ENCODE measurements at places on chromosomes 2 and 18.

- DNase-seq: no peak
Measured at GRCh38 chr2:169771612-169772011, 27.1 kb upstream of the SSB start.

DNA sequence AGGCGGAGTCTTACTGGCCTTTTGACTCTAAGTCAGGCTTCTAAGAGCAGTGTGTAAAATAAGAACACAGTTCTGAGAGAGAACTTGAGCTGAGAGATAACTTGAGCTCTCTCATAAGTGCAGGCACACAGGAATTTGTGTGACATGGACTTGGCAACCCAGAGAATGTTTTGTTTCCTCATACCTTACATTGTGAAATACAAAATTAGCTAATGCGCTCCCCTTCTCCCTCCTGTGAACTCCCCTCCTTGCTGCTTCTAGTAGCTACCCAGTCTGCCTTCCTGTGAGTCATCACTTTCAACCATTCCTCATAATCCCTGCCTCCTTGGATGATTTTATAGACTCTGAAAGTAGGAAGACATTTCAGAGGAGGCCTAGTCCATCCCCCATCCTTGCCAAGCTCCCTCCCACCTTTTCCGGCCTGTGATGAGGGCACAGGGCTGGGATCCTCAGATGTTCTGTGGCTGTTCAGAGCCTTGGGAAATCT is 22.6 kb downstream of the FER1L5 start:
- DNase-seq: no peak

- DNase-seq: peak; percentile 71
Measured at GRCh38 chr2:29014811-29015421, 33.8 kb downstream of the TOGARAM2 start.

GRCh38 chr2:154229966-154230365 is 358.2 kb downstream of the GALNT13 start:
- DNase-seq: no peak

Measured in T-cell (primary cell).